NCI-H226 (cell line): ENCODE measurements at places on chromosomes 5 and 9.

- no peak for DNase-seq
Observed at GRCh38 chr9:136582977-136583735, 37.3 kb upstream of the NOTCH1 start.

- no peak for DNase-seq
Observed at GRCh38 chr9:122814545-122814944, 13.8 kb downstream of the PDCL start.

DNA sequence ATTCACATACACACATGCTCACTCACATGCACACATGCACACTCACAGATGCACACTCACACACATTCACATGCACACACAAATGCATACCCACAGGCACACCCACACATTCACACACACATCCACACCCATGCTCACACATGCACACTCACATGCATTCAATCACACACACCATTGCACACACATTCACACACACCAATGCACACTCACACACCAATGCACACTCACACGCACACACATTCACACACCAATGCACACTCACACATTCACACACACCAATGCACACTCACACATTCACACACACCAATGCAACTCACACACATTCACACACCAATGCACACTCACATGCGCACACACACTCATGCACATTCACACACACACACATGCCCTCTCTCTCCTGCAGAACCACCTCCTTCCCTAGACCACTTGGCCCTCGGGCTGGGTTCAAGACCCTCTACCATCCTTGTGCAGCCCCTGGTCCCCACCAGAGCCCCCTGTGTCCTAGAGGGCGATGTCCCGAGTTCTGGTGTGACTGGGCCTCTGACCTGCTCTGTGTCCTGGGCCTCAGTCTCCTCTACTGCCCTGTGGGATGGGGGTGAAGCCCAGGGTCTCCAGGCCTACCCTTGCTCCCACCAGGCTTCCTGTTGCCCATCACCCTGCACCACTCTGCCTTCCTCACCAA lies 139.0 kb downstream of the OLFM1 start:
- DNase-seq, result no peak

DNA sequence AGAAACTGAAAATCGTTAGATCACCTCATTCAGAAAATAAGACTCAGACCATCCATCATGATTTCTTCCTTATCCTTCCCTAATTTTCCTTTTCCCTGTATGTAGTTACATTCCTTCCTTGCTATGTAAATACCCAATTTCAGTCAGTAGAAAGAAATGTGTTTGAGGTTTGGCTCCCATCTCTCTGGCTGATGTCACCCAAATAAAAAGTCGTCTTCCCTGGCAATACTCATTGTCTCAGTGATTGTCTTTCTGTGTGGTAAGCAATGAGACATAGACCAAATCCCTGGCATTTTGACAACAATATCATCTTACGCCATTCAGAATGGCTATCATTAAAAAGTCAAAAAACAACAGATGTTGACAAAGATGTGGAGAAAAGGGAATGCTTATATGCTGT lies 303.9 kb upstream of the EDIL3 start:
- peak; percentile 64 for DNase-seq

GRCh38 chr5:167796672-167797071 lies 494.8 kb upstream of the WWC1 start:
- peak; percentile 41 for DNase-seq

DNA sequence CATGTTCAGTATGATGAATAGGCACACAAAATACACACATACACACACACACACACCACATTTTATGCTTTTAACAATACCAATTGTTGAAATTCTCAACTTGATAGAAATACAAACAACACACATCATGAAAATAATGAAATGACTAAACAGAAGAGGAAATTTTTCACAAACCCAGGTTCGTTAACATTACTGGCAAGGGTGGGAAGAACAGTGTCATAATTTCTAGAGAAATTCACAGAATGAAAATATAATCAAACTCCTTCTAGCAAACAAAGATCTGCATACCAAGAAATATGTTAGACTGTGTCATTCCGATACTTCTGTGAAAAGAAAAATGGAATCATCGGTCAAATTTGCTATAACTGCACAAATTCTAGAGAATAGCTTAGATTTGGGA lies 41.9 kb downstream of the ST8SIA4 start:
- no peak for DNase-seq

DNA sequence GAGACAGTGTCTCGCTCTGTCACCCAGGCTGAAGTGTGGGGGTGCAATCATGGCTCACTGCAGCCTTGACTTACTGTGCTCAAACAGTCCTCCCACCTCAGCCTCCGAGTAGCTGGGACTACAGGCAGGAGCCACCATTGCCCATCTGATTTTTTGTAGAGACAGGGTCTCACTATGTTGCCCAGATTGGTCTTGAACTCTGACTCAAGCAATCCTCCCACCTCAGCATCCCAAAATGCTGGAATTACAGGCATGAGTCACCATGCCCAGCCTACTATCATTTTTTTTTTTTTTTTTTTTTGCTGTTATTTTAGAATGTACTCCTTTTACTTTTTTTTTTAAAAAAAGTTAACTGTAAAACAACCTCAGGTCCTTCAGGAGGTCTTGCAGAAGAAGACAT lies 449.0 kb downstream of the CCDC171 start:
- peak; percentile 23 for DNase-seq

- no peak for DNase-seq
Observed at GRCh38 chr5:96642281-96642640, 19.9 kb upstream of the CAST start.

GRCh38 chr5:69331528-69332445 lies 814 bp downstream of the CCDC125 start:
- no peak for DNase-seq

DNA sequence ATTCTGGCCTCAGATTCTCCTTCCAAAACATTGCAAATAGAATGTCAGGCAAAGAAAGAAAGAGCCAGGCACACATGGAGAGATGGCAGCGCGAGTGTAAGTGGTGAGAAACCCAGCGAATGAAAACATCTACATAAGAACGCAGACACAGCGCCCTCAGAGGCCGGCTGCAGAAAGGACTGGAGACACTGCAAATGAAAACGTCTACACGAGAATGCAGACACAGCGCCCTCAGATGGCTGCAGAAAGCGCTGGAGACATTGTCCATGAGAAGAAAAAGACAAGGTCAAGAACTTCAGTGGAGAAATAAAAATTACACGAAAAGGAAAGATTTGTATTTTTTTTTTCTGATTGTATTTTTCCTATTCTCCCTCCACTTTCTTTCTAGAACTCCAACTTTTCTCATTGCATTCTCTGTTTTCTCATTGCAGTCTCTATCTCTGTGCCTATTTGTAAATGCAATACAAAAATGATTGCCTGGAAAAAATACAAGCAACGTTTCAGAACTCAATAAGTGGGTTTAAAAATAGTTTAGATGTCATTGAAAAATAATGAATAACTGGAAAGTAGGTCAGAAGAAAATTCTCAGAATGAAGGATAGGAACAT lies 117.9 kb upstream of the LPCAT1 start:
- DNase-seq, result peak; percentile 72

DNA sequence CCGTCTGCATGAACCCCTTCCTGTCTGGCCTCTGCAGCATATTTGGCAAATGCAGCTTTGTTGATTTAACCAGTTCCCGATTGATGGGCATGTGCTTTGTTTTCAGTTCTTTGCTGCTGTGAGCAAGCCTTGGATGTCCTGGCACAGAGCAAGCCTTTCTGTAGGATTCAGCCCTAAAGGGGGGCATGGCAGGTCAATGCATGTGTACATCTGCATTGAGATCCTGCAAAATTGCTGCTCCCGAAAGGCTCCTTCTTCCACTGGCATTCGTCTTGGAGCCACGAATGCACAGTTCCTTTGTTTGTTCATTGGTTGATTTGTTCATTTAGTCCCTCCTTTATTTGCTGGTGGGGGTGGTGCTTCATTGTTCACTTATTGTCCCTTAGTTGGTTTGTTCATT lies 34.8 kb downstream of the COL5A1 start:
- no peak for DNase-seq

DNA sequence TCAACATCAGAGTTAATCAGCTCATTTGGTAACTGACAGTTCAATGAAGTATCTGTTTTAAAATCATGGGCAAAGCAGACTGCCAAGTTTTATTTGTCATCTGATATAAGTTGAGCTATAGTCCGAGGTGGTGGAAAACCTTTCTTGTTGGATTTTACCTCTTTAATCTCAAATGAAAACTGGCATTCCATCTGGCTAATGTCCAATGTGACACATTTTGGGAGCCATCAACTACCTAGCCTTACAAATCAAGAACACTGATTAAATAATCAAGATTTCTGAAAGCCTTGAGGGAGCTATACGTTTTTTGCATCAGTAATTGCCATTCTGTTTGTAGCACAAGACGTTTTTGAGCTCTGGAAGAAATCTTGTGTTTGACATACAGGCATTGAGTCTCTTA lies 1380.5 kb upstream of the WWC1 start:
- DNase-seq, result no peak

DNA sequence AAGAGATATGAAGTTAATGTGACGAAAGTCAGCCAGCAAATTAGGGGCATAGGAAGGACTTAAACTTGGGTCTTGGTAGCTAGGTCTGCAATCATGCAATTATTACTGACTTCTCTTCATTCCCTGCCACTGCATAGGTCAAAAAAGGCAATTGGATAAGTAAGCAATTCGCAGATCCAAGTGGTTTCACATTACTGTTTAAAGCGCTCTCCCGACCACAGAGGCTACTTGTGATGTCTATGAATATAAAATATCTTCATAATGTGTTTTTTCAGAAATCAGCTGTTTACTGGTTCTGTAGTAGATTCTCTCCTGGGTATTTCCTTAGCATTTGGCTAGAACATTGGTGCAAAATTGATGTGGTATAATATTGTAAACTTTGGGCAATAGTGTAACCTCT lies 174.7 kb upstream of the PTGER4 start:
- DNase-seq, result no peak

GRCh38 chr5:50856401-50857119 lies 190.1 kb downstream of the PARP8 start:
- DNase-seq, result no peak

DNA sequence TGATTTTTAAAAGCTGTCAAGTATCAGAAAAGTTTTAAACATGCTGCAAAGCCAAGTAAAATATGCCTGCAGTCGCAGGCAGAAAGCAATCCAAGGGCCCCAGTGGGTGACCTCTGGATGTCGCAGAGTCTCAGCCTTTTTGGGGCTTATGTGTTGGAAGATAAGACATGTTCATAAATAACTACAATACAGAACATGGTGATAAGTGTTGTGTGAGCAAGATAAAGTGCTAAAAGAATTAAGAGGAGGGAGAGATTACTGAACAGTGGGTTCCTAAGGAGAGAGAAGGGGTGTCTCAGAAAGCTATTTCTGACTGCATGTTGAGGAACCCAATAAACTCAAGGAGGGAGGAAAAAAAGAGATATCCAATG lies 78.9 kb upstream of the ADRB2 start:
- DNase-seq, result no peak

DNA sequence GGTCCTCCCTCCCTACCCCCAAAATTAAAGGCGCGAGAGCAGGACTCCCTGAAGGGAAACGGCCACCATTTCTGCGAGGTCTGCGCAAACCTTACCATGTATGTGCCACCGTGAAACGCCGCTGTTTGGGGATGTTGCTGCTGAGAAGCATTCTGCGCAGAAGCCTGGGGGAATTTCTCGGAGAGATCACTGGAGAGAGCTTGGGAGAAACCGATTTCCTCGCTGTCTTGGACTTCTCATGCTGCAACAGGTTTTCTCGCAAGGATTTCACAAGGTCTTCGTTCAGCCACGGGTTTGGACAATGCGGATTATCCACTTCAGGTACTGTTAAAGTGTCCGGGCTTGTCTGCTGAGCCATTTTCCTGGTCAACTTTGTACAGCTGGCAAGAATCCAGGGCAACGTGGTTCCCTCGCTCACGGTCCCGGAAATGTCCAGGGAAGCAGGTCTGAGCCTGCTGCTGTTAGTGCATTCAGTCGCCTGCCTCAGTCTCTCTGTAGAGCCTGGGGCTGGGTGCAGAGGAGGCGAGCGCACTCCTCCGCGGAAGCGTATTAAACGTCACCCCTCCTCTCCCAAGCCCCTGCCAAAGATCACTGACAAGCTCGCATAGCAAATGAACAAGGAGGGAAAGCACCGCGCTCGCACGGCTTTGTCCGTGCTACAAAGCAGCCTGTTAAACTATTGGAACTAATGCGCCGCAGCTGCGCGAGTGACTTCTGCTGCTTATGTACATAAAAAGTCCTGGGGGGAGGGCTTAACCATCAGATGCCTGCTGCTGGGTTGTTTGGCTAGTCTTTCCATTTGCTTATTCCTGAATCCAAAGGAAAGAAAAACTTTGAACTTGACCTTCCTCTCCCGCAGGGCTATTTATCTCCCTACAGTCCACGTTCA lies 125.1 kb downstream of the PDE4D start:
- no peak for DNase-seq

DNA sequence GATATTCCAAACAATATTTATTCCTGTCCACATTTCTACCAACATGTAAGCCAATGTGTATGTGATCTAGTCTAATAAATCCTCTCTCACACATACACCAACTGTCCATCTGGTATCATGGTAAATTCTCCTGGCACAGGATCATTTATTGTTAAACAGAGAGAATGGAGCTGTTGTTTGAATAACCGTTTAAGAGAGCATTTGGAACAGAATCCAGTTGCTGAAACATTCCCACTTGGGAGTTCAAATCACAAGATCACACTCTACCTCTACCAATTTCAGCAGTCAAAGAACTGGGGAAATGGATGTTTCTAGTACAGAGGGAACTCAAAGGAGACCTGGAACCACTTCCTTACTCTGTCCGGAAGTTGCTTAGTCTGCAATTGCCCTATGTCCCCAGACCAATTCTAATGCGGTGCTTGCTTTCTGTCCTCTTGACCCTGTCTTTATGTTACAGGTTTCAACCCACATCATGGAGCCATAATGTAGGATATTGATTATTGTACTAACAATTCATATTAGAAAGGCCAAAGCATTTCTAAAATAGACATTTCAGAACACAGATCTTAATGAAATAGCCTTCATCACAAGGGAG lies 488.4 kb downstream of the SEMA5A start:
- no peak for DNase-seq

DNA sequence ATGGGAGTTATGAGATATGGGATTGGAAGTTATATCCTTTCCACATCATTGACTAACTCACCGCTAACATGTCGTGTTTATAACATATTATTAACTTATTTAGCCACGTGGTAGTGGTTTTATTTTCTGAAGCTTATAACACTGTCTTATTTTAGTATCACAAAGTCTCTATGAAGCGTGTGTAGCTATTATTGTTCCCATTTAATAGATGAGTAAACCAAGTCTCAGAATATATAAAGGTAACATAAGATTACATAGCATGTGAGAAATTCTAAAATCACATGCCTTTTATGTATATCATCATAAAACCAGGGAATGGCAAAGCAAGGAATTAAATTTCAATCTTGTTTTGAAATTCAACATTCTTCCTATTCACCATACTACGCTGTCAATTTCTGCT lies 15.3 kb downstream of the AP3B1 start:
- DNase-seq, result no peak

- DNase-seq, result no peak
Observed at GRCh38 chr9:38486837-38487236, 62.6 kb upstream of the IGFBPL1 start.

- no peak for DNase-seq
Observed at GRCh38 chr5:123181394-123181801, 92.4 kb downstream of the PRDM6 start.

GRCh38 chr9:27589462-27589861 lies 16.2 kb upstream of the C9orf72 start:
- DNase-seq, result no peak

- no peak for DNase-seq
Observed at GRCh38 chr5:81679885-81680284, 71.0 kb downstream of the SSBP2 start.

GRCh38 chr9:36164989-36165388 lies 4.2 kb upstream of the CCIN start:
- DNase-seq, result no peak

- DNase-seq, result no peak
Observed at GRCh38 chr5:74295676-74296075, 344.9 kb downstream of the ENC1 start.
